ENCODE measurements at places on chromosomes 16 and 17. TPM values are rescaled to one million over a fixed set of nuclear protein-coding genes. Genes with fewer than 3 reads are reported as not detected.
A peak's percentile ranks its signal among the peaks of the same experiment; 100 is the strongest.

DNA sequence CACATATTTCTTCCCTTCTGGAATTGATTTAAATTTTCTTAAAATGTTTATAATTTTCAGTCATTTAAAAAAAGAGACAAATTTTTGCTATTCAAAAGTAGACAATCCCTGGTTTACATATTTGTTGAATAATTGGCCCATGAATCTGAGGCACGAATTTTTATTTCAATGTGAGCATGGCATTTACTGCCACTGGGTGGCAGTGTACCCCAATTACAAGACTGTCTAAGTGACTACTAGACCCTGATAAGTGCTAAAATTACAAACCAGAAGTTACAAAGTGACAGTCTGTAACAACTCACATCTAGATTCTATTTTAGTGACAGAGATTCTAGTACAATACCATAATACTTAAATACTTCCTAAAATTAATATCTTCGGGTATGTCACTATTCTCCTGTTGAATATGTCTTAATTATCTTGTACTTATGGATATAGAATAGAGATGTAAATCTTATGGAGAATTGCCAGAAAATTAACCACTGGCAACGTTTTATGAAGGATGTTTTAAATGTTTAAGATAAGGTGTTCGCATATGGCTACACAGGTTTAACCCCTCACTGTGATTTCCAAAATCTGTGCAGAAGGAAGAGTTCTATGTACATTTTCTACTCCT is 235.8 kb downstream of the MAP2K4 start:
- DNase-seq = peak; percentile 25

- peak; percentile 100 for DNase-seq
These were observed 1.4 kb upstream of the BAHCC1 start for GRCh38 chr17:81393684-81394376.

The SLC9A5 gene
- total RNA-seq = 0.03 TPM

- no peak for DNase-seq
These were observed 13.3 kb downstream of the TSPOAP1 start for GRCh38 chr17:58315281-58315711.

DNA sequence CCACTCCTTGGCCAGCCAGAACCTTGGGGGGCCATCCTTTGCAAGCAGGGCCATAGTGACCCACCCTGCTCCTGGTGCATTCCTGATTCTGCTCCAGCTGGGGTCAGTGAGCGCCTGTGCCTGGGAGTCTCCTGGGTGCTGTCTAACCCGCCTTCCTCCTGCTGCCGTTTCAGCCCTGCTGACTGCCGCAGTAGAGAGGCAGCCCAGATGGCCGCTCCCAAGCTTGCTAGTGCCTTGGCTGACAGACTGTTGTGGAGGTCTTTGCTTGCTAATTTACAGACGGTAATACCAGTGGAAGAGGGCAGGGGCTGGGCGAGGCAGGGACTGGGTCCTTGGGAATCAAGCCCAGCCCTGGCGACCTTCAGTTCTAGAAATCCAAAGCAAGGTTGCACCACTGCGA is 99.6 kb downstream of the SOCS1 start:
- no peak for DNase-seq
